ENCODE measurements at places on chromosomes 2 and 18. TPM values are rescaled to one million over a fixed set of nuclear protein-coding genes. Genes with fewer than 3 reads are reported as not detected.

The DOK6 gene
- polyA plus RNA-seq: 3.5 TPM

DNA sequence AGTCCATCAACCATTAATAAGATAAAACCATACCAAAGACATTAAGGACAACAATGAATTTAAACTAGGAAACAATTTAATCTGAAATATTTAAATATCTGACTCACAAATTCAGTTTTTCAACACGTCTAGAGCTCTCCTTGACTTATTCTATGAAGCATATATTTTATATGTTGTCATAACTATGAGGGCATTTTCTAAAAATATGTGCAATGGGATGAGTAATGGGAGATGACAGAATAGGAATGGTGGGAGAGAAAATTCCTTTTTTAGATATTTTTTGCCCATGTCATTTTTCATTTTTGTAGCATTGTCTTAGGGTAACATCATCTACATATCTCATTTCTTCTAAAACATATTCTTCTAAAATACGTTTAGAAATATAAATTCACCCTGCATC is 79.2 kb upstream of the CDH2 start:
- no peak for DNase-seq

GRCh38 chr2:108385411-108386071 is 7.8 kb downstream of the SULT1C4 start:
- DNase-seq: no peak

DNA sequence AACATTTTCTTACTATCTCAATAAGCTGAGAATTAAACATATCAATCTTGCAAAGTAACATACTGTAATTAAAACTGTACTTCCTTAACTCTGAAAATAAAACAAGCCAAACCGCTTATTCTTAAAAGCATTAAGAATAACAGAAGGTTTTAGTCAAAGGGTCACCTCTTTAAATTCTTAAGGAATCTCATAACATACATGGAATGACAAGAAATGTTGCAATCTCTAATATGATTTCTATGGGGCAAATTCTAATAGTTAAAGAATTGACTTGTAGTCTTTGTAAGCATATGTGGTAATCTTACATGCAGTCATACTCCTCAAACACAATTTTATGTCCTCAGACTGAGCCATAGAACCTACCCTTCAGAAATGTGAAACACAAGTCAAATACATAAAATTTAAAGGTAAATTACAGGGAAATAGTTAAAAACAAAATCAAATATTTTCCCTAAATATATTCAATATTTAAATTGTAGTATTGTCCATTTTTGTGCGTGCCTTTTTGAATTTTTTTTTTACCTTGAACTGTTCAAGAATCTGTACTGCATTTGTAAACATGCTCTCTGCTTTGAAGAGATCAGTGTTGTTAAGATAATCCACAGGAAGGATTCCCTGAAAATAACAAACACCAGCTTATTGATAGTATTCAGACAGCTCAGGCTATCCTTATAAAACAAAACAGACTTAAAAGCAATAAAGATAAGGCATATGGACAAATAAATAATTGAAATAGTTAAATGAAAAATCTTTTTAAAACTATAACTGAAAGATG is 48.2 kb downstream of the PIGN start:
- DNase-seq: no peak

DNA sequence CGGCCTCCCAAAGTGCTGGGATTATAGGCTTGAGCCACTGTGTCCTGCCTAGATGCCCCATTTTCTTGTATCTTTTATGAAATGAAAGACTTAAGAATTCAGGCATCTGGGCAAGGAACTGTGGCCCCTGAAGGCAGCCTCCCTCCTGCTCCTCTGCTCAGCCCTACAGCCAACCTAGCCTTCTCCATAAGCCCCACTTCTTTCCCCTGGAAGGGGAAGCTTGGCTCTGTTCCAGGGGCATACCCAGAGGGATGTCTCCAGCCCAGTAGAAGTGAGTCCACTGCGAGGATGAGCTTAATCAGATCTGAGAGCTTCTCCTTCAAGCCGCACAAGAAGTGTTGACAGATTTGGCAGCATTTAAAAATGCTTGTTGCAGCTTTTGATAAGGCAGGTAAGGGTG is 39.7 kb downstream of the RHOB start:
- DNase-seq: no peak

The NLRC4 gene
- 0.76 TPM for polyA plus RNA-seq

DNA sequence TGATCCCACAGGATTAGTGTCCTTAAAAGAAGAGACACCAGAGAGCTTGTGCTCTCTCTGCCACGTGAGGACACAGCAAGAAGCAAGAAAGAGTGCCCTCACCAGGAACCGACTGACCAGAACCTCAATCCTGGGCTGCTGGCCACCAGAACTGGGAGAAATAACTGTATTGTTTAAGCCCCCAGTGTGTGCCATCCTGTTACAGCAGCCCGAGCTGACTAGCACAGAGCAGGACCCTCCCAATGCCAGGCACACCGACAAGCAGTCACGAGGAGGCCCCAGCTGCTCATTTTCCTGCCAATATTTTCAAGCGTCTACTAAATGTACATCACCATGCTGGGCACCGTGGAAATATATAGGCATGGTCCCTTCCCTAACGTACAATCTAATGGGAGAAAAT is 17.1 kb downstream of the FAM178B start:
- DNase-seq: no peak

The CD8B2 gene
- 0.10 TPM for polyA plus RNA-seq

GRCh38 chr2:16291731-16292550 is 351.6 kb downstream of the MYCN start:
- DNase-seq: no peak

DNA sequence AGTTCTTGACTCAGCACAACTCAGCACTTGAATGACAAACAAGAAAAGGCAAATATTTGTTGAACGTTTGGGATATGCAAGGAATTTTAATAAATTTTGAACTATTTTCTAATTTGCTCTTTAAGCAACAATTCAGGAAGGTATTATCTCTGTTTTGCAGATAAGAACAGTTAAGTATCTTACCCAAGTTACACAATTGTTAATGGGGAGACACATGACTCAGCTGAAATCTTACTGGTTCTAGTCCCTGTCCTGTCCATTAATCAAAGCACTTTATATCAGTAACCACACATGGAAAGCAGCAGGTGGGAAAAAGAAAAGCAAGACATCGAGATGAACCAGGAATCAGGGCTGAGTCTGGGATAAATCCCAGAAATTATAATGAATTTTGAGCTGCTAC is 493.9 kb upstream of the PIK3C3 start:
- DNase-seq: no peak

- no peak for DNase-seq
Measured at GRCh38 chr2:5985536-5986385, 293.6 kb downstream of the SOX11 start.

All from muscle of leg (tissue), 16 donors.